NCI-H345 (cell line): ENCODE measurements at places on chromosomes 1 and 21.

GRCh38 chr1:36938819-36939218, 95.5 kb downstream of the GRIK3 start:
- DNase-seq, result no peak

- no peak for DNase-seq
Observed at GRCh38 chr1:91919962-91920361, 29.2 kb upstream of the BRDT start.

DNA sequence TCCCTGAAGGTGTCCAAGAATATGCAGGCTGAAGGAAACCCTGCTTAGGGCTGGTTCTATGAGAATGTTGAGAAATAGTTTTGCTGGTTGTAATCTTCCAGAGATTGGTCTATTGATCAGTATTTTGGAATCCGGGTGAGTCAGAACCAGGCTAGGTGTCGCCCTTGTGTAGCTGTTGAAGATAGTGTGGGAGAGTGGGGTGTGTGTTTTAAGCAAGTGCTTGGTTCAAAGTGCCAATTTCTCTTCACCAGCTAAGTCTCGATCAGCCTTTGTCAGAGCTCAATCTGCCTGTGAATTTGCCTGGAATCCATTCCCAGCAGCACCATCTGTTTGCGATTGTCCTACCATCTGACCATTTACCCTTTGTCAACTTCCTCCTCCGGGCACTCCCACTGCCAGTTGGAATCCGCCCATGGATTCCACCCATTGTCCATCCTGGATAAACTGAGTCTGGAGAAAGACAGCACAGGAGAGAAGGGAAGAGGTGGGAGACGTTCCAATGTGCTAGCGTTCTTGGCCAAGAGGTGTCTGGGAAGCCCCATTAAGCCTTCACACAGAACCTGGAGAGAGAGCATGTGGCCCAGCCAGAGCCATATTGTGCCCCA, 59.4 kb upstream of the CYP2J2 start:
- DNase-seq, result no peak

GRCh38 chr1:153929426-153929825, 6.7 kb upstream of the GATAD2B start:
- no peak for DNase-seq

DNA sequence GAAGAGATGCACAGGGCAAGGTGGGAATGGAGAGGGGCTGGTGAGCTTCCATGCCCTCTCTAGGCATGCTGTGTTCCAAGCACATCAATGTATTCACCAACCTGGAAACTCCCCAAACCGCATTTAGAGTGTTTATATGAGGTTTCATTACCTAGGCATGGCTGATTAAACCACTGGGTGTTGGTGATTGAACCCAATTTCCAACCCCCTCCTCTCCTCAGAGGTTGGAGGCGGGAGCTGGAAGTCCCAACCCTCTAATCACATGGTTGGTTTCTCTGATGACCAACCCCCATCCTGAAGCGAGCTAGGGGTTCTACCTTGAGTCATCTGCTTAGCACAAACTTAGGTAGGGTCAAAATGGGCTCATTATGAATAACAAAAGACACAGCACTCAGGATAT, 3.0 kb upstream of the PPIE start:
- no peak for DNase-seq

- no peak for DNase-seq
Observed at GRCh38 chr1:52551507-52552235, 1.2 kb downstream of the TUT4 start.

DNA sequence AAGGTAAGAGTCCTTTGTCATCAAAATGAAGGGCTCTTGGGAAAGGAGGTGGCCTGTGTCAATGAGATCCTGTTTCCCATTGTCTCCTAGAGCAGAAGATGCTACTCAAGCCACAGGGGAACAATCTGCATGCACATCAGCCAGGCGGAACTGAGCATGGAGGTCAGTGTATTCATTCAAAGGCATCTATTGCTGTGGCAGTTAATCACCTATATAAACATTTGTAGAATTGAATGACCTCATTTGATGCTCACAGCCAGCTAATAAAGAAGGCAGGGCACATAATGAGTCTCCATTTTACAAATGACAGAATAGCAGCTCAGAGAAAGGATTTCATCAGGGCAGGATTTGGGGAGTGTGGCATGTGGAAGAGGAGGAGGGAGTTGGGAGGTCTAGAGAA, 5.7 kb upstream of the FYB2 start:
- peak; percentile 86 for DNase-seq

DNA sequence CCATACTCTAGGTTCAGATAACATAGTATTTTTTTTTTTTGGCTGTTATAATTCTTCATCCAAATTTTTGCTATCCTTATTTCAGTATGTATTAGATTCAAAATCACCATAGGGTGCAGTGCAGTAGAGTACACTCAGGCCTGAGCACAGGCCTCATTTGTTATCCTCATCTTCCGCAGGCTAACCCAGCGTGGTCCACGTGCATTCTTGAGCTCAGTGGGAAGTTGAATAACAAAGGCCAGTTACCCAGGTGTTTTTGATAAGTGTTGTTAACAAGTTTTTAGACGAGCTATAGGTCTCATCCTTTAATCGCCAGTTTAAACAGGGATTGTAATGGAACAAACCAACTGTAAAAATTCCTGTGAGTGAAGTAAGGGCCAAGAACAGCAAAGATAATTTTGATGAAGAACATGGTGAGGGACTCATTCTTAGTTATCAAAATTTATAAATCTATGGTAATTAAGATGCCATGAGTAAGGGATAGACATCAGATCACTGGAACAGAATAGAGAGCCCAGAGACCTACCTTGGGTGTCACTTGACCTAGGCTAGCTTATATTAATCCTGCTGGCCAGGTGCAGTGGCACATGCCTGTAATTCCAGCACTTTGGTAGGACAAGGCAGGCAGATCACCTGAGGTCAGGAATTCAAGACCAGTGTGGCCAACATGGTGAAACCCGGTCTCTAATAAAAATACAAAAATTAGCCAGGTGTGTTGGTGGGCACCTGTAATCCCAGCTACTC, 22.0 kb downstream of the FLVCR1 start:
- no peak for DNase-seq

GRCh38 chr1:236948381-236948780, 55.9 kb downstream of the MT1HL1 start:
- DNase-seq, result no peak

- peak; percentile 1 for DNase-seq
Observed at GRCh38 chr1:44326821-44327465, 28.1 kb downstream of the ERI3 start.

GRCh38 chr1:227728059-227728891, 6.8 kb downstream of the JMJD4 start:
- DNase-seq, result peak; percentile 80

- DNase-seq, result peak; percentile 82
Observed at GRCh38 chr1:159916242-159917051, 8.9 kb downstream of the TAGLN2 start.

GRCh38 chr1:57712846-57713245, 289.0 kb upstream of the DAB1 start:
- no peak for DNase-seq

- DNase-seq, result no peak
Observed at GRCh38 chr1:216587715-216588114, 135.5 kb downstream of the ESRRG start.

DNA sequence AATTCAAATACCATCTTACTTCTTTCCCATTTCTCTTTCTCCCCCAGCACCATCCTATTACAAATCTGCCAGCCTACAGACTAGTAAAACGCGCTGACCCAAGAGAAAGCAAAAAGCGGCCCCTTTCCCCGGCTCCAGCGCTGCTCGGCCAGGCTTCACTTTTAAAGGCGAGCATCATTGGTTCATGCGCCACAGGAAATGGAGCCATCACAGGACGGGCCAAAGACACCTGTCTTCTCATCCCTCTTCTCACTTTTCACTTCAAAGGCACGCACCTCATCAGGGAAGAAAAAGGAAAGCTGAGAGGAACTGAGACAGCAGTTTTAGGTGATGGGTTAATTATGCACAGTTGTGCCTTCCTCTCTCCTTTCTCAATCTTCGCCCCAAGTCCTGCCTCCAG, 664.2 kb upstream of the USP24 start:
- DNase-seq, result no peak

DNA sequence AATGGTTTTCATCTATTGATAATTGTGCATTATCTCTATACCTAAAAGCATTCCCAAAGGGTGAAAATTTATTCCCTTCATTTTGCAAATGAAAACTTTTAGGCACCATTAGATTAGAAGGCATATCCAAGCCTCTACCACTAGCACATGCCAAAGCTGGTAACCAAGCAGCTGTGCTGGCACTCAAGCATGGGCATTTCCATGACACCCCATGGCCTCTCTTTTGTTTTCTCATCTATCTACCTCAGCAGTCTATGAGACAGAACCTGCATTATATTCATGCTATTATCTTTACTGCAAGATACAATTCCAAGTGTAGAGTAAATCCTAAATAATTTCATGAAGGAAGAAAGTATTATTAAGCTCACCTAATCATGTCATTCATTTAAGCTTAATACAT, 334.3 kb upstream of the LRRC7 start:
- no peak for DNase-seq

- DNase-seq, result no peak
Observed at GRCh38 chr1:84782881-84783280, 92.6 kb upstream of the SSX2IP start.

GRCh38 chr1:53546409-53547155, 87.4 kb downstream of the DMRTB1 start:
- DNase-seq, result no peak

DNA sequence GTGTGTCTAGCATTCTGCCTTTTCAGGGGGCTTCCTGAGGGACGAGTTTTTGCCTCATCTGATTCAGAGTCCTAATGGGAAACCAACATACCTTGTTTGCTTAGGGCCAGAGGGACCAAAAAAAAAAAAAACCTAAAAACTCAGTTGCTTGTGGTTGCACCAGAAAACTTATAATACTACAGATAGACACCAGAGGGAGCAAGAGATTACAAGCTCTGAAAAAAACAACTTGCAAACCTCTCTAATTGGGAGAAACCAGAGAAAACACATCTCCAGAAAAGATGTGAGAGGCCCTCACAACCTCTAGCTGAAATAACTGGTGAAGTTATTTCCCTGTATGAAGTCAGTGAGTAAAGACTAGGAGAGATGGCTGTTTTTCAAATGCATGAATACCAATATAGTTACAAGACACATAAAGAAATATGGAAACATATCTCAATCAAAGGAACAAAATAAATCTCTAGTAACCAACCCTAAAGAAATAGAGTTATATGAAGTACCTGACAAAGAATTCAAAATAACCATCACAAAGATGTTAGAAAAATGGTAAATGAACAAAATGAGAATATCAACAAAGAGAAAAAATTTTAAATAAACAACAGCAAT, 233.7 kb upstream of the NFIA start:
- peak; percentile 10 for DNase-seq

DNA sequence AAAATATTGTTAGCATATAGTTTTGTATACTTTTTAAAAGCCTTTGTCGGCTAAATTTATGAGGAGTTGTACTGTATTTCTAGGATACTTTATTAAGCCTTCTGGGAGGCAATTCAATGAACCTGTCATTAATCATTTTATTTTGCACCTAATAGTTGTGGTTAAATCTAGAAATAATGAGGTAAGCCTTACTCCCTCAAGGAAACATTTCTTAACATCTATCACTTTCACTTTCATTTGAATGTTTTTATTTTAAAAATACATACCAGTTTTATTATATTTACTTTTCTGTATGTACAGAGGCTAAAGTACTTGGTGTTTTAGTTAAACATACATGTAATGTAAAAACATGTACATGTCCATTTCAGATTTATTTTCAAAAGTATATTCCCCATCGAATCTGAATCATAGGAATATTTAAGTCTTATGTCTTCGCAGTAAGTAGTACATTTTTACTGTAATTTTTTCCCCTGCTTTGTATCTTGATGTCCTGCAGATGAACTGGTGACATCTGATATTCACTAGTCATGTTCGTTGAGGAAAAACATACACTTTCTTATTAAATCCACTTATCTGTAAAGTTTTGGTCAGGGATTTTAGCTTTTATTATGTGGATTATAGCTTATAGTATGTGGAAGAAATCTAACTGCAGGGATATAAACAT, 82.8 kb downstream of the DISP1 start:
- no peak for DNase-seq

DNA sequence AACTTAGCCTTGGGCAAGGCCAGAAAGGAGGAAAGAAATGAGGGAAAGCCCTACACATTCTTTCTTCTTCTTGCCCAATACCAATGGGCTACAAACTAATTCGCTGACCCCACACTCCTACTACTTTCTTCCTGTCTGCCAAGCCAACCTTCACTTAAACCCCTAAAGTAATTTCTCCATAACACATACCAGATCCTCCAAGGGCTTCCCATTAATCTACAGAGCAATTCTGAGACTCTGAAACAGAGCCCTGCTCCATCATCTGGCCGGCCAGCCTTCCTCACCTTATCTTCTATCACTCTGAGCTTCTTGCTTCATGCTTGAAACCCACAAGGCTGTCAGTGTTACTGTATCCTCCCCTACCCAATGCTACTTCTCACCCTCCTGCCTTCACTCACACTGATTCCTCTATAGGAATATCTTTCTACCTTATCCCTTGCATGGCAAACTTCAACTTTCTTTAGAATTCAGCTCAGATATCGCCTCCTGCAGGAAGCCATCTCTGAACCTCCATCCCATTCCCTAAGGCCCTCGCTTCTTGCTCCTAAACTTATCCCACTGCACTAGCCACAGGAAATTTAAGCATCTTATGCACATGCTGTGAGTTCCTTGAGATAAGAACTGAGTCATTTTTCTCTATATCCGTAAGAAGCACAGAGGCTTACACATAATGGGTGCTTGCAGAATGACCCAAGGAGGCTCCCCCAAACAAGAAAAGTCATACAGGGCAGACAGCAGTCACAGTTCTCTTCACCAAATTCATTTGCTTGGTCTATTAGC, 81.9 kb downstream of the JAK1 start:
- DNase-seq, result no peak

- peak; percentile 8 for DNase-seq
Observed at GRCh38 chr1:235657747-235658526, 8.4 kb upstream of the GNG4 start.

GRCh38 chr1:185652348-185652747, 81.8 kb upstream of the HMCN1 start:
- DNase-seq, result no peak

- peak; percentile 28 for DNase-seq
Observed at GRCh38 chr1:176950736-176951324, 213.7 kb downstream of the ASTN1 start.

DNA sequence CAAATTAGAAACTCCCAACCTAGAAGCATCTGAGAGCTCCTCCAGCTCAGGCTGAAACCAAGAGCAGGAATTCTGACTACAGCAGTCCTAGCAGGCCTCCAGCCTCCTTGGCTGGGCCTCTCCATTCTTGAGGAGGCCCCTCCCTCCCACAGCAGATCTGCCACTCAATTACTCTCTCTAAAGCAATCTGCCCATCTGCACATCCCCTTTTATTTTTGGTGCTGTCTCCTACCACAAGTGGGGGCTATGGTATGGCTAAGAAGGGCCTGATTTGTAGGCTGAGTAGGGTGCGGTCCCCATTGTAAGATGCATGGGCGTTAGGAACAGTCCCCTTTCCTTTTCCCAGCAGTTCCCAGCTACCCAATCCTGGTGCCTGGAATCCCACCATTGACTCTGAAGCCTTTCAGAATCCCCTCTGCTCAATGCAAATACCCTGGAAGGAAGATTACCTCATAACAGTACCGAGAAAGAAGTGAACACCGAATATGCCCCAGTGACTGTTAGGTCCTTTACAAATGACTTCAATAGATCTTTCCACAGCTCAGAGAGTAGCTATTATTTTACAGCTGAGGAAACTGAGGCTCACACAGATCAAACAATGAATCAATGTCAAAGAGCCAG, 11.6 kb upstream of the TTC39A start:
- DNase-seq, result no peak
